Common myeloid progenitor, CD34-positive (primary cell): ENCODE measurements at places on chromosomes 5 and 9.

DNA sequence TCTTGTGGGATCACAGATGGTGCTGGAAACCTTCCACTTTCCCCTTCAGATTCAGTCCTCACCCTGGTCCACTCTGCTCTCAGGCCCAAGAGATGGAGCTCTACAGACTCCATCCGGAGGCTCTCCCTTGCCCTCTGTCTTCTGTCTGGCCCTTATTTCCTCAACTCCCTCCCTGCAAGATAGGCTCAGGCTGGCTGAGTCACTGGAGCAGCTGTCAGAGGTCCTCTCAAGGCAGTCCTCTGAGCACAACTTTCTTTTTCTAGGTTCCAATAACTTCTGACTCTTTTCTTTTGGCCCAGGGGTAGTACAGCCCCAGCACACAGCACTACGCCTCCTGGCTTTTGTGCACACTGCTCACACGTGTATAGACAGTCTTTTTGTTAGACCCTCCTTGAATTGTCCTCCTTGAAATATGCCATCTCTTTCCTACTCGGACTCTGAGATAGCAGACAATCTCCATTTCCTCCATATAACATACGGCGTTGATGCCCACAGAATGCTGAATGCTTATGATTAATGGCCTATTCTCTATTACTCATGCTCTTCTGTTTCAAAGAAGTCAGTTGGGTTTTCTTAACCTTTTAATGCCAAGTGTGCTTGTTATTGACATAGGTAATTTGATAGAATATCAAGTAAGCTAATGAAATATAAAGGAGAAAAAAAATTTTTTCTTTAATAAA is 193.1 kb downstream of the SLC12A2 start:
- no peaks in the 10 kb centered on the region for H3K4me1 ChIP-seq
- no peaks in the 10 kb centered on the region for H3K27me3 ChIP-seq
- no peaks in the 10 kb centered on the region for H3K36me3 ChIP-seq
- H3K4me3 ChIP-seq: no peak overlapping the region
- no peak overlapping the region for H3K27ac ChIP-seq
- DNase-seq: no peak

DNA sequence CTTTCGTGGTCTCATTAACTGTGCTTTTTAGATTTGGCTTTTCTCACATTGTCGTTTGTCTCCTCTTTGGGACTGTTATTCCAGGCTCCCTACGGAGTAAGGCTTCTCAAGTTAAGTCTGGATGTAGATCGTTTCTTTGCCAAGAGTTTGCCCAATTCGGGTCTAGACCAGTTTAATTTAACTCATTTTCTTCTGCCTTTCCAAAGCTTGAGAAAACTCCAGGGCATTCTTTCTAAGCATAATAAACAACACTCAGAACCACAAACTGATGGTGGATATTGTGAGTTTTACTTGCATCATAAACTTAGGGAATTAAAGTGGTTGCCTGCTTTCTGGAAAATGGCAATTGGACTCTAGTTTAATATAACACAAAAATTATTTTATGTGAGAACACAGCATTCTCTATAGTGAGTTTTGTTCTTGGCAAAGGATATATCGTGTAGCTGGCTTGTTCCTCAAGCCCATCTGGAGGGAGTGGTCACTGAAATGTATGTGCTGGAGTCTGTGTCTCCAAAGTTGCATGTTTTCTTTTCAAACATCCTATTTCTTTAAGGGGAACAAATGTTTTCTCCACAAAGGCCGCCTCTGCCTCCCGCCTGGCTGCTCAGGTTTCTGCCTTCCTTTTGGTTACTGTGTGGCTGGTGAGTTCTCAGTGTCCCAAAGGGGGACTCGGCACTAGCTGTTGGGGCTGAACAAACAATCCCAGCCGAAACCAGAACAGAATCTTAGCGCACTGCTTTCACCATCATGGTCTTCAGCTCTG is 211.3 kb upstream of the FBN2 start:
- no peaks in the 10 kb centered on the region for H3K36me3 ChIP-seq
- no peaks in the 10 kb centered on the region for H3K27me3 ChIP-seq
- H3K27ac ChIP-seq: no peak overlapping the region
- no peak for DNase-seq
- H3K4me1 ChIP-seq: no peaks in the 10 kb centered on the region

GRCh38 chr5:179825655-179826182 is 5.0 kb downstream of the SQSTM1 start:
- no peak overlapping the region for H3K4me3 ChIP-seq
- DNase-seq: no peak
- peaks cover 72% of the 10 kb centered on the region for H3K36me3 ChIP-seq
- H3K27me3 ChIP-seq: no peaks in the 10 kb centered on the region
- H3K27ac ChIP-seq: no peak overlapping the region
- peaks cover 12% of the 10 kb centered on the region for H3K4me1 ChIP-seq

GRCh38 chr5:45225571-45226031 is 416.9 kb downstream of the MRPS30 start:
- no peak overlapping the region for H3K4me3 ChIP-seq
- DNase-seq: no peak
- no peaks in the 10 kb centered on the region for H3K4me1 ChIP-seq
- H3K36me3 ChIP-seq: no peaks in the 10 kb centered on the region
- no peaks in the 10 kb centered on the region for H3K27me3 ChIP-seq
- no peak overlapping the region for H3K27ac ChIP-seq

- H3K36me3 ChIP-seq: no peaks in the 10 kb centered on the region
- H3K27me3 ChIP-seq: peaks cover 8% of the 10 kb centered on the region
- H3K4me1 ChIP-seq: no peaks in the 10 kb centered on the region
- no peak overlapping the region for H3K4me3 ChIP-seq
- no peak for DNase-seq
These were observed 78.0 kb downstream of the WNK2 start for GRCh38 chr9:93261735-93262523.

DNA sequence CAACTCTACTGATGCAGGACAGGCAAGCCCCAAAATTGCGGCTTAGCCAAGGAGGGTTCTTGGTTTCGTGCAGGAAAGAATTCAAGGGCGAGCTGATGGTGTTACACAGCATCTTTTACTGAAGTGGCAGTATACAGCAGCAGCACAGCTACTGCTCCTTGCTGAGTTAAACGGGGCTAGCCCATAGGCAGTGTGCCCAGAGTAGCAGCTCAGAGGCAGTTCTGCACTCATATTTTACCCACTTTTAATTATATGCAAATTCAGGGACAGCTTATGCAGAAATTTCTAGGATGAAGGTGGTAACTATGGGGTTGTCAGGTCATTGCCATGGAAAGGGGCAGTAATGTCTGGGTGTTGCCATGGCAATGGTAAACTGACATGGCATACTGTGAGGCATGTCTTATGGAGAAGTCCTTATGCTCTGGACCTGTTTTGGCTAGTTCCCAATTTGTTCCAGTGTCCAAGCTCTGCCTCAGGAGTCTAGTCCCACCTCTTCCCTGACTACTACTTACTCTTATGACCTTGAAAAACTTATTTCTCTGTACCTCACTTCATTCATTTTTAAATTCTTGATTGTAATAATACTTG is 2.0 kb upstream of the SPINK9 start:
- no peak for DNase-seq
- no peaks in the 10 kb centered on the region for H3K36me3 ChIP-seq
- H3K27ac ChIP-seq: no peak overlapping the region
- no peaks in the 10 kb centered on the region for H3K27me3 ChIP-seq
- no peak overlapping the region for H3K4me3 ChIP-seq
- no peaks in the 10 kb centered on the region for H3K4me1 ChIP-seq

DNA sequence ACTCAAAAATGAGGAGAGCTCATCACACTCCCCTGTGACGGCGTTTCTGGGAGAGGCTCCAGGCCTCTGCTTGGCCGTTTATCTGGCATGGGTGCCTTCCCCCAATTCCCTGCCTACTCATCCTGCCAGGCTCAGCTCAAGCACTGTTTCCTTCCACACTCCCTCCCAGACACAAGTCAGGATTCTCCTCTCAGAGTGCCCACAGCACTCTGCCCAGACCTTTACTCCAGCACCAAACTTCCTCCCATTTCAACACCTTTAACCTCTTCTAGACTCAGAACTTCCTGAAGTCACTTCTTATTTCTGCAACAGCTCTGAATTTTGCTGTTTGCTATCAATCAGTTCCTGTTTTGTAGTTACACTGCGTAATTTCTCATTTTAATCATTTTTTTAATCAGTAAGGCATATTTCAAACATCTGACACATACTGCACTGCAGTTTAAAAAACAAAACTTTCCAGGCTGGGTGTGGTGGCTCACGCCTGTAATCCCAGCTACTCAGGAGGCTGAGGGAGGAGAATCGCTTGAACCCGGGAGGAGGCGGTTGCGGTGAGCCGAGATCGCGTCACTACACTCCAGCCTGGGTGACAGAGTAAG is 16.0 kb downstream of the TRMO start:
- no peaks in the 10 kb centered on the region for H3K27me3 ChIP-seq
- H3K27ac ChIP-seq: peak overlapping the region; percentile 55
- peak overlapping the region; percentile 19 for H3K4me3 ChIP-seq
- peak; percentile 79 for DNase-seq
- peaks cover 41% of the 10 kb centered on the region for H3K4me1 ChIP-seq

DNA sequence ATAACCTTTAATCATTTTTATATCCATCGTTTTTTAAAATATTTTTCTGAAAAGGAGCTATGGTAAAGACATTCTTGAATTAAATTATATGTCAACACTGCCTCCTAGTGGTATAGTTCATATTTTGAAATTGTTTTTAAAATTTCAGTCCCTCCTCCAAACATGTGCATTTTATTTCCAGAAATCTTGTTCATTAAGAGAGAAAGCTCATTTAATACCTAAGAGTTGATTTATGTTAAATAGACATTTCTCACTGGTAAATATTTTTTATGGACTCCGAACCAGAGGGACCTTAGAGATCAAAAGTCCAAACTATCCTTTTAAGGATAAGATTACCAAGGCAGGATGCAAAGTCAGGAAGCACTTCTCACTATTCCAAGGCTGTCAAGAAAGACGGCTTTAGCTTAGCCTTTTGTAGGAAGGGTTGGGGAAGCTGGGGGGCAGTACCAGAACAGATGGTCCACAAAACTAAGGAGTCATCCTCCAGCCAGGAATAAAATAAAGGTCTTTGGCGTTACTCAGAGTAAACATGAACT is 21.6 kb downstream of the BHMT start:
- H3K4me1 ChIP-seq: peaks cover 12% of the 10 kb centered on the region
- H3K27ac ChIP-seq: no peak overlapping the region
- H3K4me3 ChIP-seq: peak overlapping the region; percentile 45
- no peaks in the 10 kb centered on the region for H3K27me3 ChIP-seq
- DNase-seq: peak; percentile 75
- H3K36me3 ChIP-seq: no peaks in the 10 kb centered on the region

- no peaks in the 10 kb centered on the region for H3K36me3 ChIP-seq
- DNase-seq: no peak
- no peaks in the 10 kb centered on the region for H3K27me3 ChIP-seq
- H3K4me1 ChIP-seq: no peaks in the 10 kb centered on the region
These were observed 512.9 kb upstream of the PTGER4 start for GRCh38 chr5:40166802-40167201.

DNA sequence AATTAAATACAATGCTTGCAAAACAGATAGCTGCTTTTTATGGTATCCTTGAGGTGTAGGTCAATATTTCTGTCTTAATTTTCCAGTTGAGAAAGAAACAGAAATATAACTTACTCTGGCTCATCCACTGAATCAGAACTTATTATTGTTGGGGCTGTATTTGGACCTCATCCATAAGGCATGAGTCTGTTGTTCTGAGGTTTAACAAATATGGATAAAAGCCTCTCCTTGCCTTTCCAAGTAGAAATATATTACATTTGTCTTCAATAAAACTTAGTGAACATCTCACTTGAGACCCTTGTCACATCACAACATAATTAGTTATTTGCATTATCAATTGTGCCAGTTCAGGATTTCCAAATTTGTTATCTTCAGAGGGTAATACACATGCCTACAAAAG is 525.8 kb downstream of the AGTPBP1 start:
- H3K27me3 ChIP-seq: peaks cover 3% of the 10 kb centered on the region
- no peak overlapping the region for H3K27ac ChIP-seq
- no peaks in the 10 kb centered on the region for H3K4me1 ChIP-seq
- no peak overlapping the region for H3K4me3 ChIP-seq

DNA sequence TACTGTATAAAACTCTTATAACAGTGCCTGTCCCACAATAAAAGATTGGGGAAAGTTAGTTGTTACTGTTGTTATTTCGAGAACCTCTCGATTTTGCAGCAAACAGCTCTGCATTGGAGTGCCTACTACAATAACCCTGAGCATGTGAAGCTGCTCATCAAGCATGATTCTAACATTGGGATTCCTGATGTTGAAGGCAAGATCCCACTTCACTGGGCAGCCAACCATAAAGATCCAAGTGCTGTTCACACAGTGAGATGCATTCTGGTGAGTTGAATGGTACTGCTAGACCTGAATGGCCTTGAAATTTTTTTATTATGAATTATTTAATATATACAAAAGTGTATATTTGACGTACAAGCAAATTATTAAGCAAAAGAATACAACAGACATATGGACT is 123.2 kb downstream of the TEX10 start:
- no peak overlapping the region for H3K4me3 ChIP-seq
- H3K27me3 ChIP-seq: no peaks in the 10 kb centered on the region
- no peak for DNase-seq
- H3K27ac ChIP-seq: no peak overlapping the region
- H3K36me3 ChIP-seq: peaks cover 25% of the 10 kb centered on the region

GRCh38 chr9:115980976-115981375 is 172.6 kb upstream of the PAPPA start:
- no peak for DNase-seq
- H3K27ac ChIP-seq: no peak overlapping the region
- H3K4me3 ChIP-seq: no peak overlapping the region
- H3K36me3 ChIP-seq: no peaks in the 10 kb centered on the region

GRCh38 chr9:131433302-131433854 is 39.5 kb downstream of the PRRC2B start:
- H3K36me3 ChIP-seq: peaks cover 74% of the 10 kb centered on the region
- H3K27me3 ChIP-seq: no peaks in the 10 kb centered on the region
- H3K4me3 ChIP-seq: no peak overlapping the region
- no peak for DNase-seq

GRCh38 chr5:131810510-131811249 is 13.9 kb upstream of the FNIP1 start:
- H3K36me3 ChIP-seq: no peaks in the 10 kb centered on the region
- H3K27ac ChIP-seq: no peak overlapping the region
- peaks cover 5% of the 10 kb centered on the region for H3K4me1 ChIP-seq
- DNase-seq: peak; percentile 76

DNA sequence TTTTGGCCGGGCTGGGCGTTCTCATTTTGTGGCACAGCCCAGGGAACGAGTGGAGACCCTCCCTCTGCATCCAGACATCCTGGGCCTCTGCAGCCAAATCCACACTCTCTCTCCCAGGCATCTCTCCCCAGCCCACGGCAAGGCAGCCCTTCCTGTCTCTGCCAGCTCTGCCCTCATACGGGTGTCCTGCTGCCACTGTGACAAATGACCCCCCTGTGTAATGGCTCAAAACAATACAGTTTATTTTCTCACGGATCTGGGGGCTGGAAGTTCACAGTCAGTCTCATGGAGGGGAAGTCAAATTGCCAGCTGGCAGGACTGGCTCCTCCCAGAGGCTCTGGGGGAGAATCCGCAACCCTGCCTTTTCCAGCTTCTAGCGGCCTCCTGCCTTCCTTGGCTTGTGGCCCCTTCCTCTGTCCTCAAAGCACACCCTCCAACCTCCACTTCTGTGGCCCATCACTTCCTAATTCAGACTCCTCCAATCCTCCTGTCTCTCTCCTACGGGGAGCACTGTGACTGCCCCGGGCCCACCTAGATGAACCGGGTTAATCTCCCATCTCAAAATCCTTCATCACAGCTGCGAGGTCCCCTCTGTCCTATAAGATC is 70.2 kb upstream of the COL5A1 start:
- H3K27ac ChIP-seq: no peak overlapping the region
- DNase-seq: no peak
- no peak overlapping the region for H3K4me3 ChIP-seq
